Amniotic stem cell (primary cell): ENCODE measurements at places on chromosomes 1 and 21.

GRCh38 chr1:150765296-150765976 lies at the start of gene CTSS:
Gene CTSS (minus strand): TSS chr1:150765778. CDS start chr1:150764763, 1,015 bp downstream.
- no peak for DNase-seq

DNA sequence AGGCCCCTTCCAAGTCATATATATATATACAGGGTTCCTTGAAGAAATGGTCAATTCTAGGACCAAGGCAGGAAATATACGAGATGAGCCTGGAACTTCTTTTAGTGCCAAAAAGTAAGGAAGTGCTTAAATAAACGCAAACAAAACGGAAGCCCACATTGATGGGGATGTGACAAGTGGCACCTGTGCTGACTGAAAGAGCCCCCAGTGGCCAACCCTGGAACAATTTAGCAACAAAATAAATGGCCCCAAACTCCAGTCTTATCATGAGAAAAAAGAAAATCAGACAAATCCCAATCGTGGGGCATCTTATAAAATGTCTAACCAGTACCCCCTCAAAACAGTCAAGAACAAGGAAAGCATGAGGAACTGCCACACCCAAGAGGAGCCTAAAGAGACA lies 17.7 kb downstream of the PLA2G5 start:
- no peak for DNase-seq

DNA sequence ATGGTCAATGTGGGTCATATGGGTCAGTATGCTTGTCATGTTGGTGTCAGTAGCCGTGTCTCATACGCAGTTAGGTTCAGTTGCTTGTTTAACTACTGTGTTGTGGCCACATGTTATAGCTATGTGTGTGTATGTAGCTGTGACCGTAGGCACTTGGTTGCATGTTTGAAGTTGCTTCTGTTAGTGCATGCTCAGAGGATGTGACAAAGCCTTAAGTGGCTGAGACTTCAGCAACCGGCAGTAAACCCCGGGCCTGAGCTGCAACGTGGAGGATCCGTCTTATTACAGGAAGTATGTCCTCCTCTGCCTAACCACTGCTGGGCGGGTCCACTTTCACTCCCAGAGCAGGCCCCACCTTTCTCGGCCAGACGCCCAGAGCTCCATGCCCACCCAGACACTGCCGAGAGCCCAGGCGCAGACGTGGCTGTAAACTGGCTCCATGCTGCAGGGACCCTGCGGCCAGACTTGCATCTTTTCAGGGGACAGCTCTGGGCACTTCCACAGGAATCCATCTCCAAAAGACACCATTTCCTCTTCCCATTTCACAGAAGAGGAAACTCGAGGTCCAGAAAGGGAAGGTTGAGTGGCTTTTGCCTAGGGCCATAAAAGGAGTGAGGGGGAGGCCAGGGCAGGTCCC lies 2.2 kb downstream of the TCEA3 start:
- no peak for DNase-seq

- DNase-seq = no peak
Measured at GRCh38 chr1:220500372-220500771, 27.6 kb upstream of the MARK1 start.

- DNase-seq = no peak
Measured at GRCh38 chr1:53359225-53359933, 31.5 kb upstream of the LRP8 start.

DNA sequence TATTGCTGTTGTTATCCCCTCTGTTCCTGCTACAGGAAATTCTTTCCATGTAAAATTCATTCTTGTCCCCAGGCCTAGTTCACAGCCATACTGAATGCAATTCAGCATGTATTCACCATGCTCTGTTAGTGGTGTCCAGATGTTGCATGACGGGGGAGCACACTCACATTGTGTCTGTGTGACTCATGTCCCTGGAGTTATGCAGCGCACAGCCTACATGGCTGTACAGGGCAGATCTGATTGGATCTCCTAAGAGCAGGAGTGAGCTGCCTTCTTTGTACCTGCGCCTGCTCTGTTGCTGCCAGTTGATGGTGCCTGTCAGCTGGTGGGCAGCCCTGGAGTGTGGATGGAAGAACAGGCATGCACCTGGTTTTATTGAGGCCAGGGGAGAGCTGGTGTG lies 17.6 kb downstream of the HTR6 start:
- DNase-seq = peak; percentile 35

DNA sequence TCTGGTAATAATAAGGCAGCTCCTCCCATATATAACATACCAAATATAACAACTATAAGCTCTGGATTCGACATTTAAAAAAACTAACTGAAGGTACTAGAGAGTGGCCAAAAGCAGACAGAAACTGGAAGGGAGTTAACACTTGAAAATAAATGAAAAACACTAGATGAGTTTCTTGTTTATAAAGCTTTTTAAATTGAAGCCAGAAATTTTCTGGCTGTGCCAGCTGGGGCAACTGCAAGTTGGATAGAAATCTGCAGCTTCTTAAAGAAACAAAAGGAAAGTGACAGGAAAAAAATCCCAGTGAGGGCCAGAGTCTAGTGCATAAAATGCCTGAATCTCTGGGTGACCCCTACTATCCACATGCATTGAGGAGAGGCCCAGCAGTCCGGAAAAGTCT lies 432.7 kb downstream of the SMYD3 start:
- DNase-seq = no peak

DNA sequence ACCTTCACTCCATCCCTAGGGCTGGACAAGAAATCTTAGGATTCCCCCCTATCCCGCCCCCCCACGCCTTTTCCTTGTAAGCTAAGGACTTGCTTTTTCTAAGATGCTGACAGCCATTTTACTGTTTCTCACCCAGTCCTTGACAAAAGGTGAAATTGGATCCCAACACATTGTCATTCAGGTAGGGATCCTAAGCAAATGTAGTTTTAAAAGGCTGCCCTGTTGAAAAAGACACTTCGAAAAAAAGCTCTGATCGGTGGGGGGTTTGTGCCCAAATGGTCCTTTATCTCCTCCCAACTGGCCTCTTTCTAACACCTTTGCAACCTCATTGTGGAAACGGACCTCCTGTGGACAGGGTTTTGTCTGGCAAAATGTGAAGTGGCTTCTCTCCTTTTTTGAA lies 2.9 kb downstream of the CACHD1 start:
- DNase-seq = no peak

DNA sequence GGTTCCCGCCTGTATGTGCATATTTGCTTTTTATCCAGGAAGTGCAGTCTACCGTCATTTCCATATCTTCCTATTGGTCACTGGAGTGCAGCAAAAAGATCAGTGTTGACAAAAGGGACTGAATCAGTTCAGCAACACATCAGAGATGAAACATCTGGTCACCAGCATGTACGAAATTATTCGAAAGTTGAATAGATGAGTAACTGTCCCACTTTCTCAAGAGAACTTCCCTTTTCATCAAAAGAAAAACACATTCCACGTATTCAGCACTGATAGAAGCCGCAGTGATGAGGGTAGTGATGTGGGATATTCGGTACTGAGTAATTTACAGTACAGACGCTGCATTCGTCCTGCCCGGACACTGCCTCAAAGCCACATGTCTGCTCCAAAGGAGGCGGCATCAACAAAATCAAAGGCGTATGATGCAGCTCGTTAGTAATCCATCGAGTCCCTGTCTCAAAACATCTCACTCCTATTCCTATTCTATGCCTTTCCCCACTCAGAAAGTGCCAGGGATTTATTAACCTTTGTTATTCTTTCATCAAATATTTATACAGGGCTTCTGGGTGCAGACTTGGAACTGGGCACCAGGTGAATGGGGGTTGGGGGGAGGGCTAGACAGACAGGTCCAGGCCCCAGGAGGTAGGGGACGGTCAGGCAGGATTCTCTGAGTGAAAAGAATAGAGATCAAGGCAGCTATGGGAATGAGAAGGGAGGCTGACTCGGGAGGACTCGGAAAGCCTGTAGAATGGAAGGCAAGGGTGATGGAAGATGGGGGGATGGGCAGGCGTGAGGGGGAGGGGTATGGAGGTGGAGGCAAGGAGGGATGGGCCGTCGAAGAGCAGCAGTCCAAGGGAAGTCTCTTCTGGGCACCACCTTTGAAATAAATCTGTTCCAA lies 79.5 kb upstream of the SLC45A1 start:
- DNase-seq = peak; percentile 23

DNA sequence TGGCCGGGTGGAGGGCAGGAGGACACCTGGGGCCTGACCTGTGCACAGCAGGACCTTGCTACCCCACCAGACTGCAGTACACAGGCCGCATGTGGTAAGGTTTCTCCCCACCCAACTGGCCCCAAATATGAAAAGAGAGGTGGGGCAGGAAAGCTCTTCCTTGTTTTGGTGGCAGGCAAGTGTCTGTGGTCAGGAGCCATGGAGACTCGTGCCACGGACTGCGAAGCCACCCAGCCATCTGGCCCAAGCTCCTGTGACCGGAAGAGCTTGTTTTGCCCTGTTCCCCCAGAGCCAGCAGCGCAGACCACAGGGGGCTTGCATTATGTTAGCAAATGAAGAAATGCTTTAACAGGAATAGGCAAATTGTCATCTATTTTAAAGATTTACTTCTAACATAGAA lies 54.9 kb downstream of the OLIG1 start:
- DNase-seq = no peak

DNA sequence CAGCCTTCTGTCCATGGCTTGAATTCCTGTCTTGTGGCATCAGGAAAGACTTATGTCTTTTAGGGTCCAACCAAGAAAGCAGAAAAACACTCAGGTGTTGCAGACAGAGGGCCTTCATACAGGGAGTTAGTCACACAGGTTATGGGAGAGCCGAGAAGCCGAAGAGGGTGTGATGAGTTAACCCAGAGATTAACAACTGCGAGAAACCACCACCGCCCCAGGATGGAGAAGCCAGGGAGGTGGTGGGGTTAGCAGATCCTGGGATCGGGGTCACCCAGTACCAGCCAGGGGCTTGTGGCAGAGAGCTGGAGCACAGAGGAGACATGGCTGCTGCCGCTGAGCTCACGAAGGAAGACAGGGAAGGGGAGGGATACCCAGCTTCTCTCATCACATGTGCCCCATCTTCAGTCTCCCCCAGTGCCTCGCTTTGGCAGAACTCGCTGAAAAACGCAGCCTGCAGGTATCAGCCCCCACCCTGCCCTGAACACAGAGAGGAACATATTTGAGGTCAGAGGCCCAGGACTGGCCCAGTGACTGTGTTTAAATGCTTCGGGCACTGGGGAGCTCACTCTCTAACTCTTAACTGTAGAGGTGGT lies 58.7 kb downstream of the RUNX3 start:
- no peak for DNase-seq

GRCh38 chr1:63033211-63033610 lies 249.3 kb downstream of the ATG4C start:
- DNase-seq = no peak

GRCh38 chr1:200665861-200666260 lies 3.8 kb downstream of the DDX59 start:
- no peak for DNase-seq

GRCh38 chr1:96651517-96651916 lies 70.1 kb upstream of the PTBP2 start:
- no peak for DNase-seq

GRCh38 chr1:20280341-20280740 lies 10.3 kb upstream of the VWA5B1 start:
- no peak for DNase-seq

DNA sequence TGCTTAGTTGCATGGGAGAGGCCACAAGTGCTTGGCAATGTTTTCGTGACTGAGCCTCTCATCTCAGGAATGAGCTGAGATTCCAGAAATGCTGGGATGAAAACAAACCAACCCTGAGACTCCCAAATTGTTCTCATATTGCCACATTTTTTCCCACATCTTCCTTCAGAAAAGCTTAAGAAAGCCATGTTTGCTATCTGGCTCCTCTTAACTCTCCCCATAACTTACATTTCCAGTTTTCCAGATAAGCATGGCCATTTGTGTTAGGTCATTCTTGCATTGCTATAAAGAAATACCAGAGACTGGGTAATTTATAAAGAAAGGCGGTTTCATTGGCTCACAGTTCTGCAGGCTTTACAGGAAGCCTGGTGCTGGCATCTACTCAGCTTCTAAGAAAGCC lies 17.2 kb downstream of the DSCAM start:
- no peak for DNase-seq

- DNase-seq = no peak
Measured at GRCh38 chr1:218785928-218786327, 387.8 kb upstream of the LYPLAL1 start.

DNA sequence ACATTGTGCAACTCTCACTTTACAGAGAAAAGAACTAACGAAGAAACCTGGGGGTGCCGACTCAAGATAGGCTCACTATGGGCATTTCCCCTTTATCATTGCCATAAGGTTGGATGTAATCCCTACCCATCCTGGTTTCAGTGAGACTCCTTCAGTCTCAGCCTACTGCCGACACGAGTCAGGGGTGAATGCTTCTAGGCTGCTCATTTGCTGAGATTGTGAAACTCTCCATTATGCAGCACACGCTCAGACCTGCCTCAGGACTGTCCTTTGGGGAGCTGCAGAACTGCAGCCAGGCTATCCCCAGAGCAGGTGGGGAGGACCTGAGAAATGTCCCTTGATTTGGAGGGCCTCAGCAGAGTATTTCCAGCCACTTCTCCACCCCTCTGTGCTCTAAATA lies 22.2 kb downstream of the TSHB start:
- no peak for DNase-seq

GRCh38 chr1:172775606-172776005 lies 116.7 kb downstream of the FASLG start:
- DNase-seq = no peak

GRCh38 chr1:56978819-56979218 lies 13.0 kb upstream of the C8B start:
- no peak for DNase-seq

GRCh38 chr1:96580920-96581319 lies 140.7 kb upstream of the PTBP2 start:
- no peak for DNase-seq

GRCh38 chr1:5274527-5274926 lies 620.1 kb downstream of the AJAP1 start:
- no peak for DNase-seq

- DNase-seq = no peak
Measured at GRCh38 chr1:5842679-5843078, 149.5 kb downstream of the NPHP4 start.

GRCh38 chr1:81008293-81008692 lies 792.4 kb upstream of the ADGRL2 start:
- DNase-seq = no peak

DNA sequence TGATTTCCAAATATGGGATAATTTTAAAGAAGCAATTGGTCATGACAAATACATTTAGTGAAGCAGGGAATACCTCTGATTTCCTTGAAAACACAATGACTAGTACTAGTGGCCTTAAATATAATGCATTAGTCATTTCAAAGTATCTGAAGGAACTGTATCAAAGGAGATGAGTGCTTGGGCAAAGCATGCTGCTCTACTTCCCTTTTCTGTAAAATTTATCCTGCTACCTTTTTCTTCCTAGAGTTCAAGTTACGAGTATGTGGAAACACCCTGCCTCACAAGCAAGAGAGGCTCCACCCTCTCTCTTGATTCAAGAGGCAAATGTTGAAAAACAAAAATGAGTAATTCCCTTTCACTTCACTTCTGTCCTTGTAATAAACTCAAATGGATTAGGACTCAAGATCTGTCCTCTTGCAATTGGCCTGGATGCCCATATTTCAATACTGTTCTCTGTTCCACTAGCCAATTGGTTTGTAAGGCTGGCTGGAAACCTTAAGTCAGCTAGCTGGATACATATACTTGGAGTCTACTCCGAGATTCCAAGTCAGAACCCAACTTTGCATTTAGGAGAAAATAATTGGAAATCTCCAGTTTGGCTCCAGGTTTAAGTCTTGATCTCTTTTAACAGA lies 92.5 kb downstream of the CDC42BPA start:
- DNase-seq = peak; percentile 67

GRCh38 chr1:24450857-24451397 lies 35.3 kb downstream of the NIPAL3 start:
- no peak for DNase-seq

- no peak for DNase-seq
Measured at GRCh38 chr1:245988393-245989078, 518.5 kb downstream of the SMYD3 start.
